ENCODE measurements at places on chromosomes 11 and 22. TPM values are rescaled to one million over a fixed set of nuclear protein-coding genes. Genes with fewer than 3 reads are reported as not detected.

MRGPRX4 gene
- not detected for total RNA-seq

NPAT gene
- total RNA-seq, result 22.7 TPM

SCUBE2 gene
- total RNA-seq, result 4.8 TPM

SEC14L6 gene
- total RNA-seq, result 2.6 TPM

ADSL gene
- total RNA-seq, result 128 TPM

DSCAML1 gene
- total RNA-seq, result not detected

TRIM48 gene
- not detected for total RNA-seq

CCDC87 gene
- total RNA-seq, result 0.76 TPM

SLC22A9 gene
- not detected for total RNA-seq

PRODH gene
- total RNA-seq, result under 0.01 TPM

NUP98 gene
- total RNA-seq, result 103 TPM

CCDC34 gene
- 7.0 TPM for total RNA-seq

GRM5 gene
- total RNA-seq, result not detected

MUC5AC gene
- not detected for total RNA-seq

TCN2 gene
- total RNA-seq, result 5.5 TPM

KCNJ5 gene
- 0.13 TPM for total RNA-seq

NCAPH2 gene
- 23.5 TPM for total RNA-seq

AGBL2 gene
- 0.78 TPM for total RNA-seq

OR8D4 gene
- 0.32 TPM for total RNA-seq

CASP1 gene
- 15.8 TPM for total RNA-seq

TNNT3 gene
- total RNA-seq, result not detected

CRYBB2 gene
- total RNA-seq, result not detected

AMOTL1 gene
- total RNA-seq, result 39.7 TPM

WNT11 gene
- total RNA-seq, result 1.5 TPM

PKP3 gene
- total RNA-seq, result 1.2 TPM

ZNRF3 gene
- total RNA-seq, result 4.2 TPM

ANO9 gene
- not detected for total RNA-seq

PAMR1 gene
- total RNA-seq, result 33.9 TPM

KRTAP5-1 gene
- not detected for total RNA-seq

OR52N1 gene
- not detected for total RNA-seq

FGF3 gene
- not detected for total RNA-seq

ADAMTS15 gene
- total RNA-seq, result 13.3 TPM

HYLS1 gene
- 7.3 TPM for total RNA-seq

ELF5 gene
- total RNA-seq, result not detected

TRPM5 gene
- total RNA-seq, result not detected

GATD1 gene
- total RNA-seq, result 26.9 TPM

LRRC10B gene
- under 0.01 TPM for total RNA-seq

MPPED2 gene
- total RNA-seq, result 3.4 TPM

UBQLNL gene
- 0.65 TPM for total RNA-seq

SOX10 gene
- total RNA-seq, result not detected

ACTN3 gene
- total RNA-seq, result under 0.01 TPM

CREBZF gene
- 41.4 TPM for total RNA-seq

HBG2 gene
- not detected for total RNA-seq

P4HA3 gene
- 5.6 TPM for total RNA-seq

C11orf21 gene
- 0.43 TPM for total RNA-seq

CCDC73 gene
- total RNA-seq, result not detected

GDPD4 gene
- not detected for total RNA-seq
